NCI-H1417 treated with DMSO at 0.1 percent for 48 hours (cell line): ENCODE measurements at places on chromosomes 2 and 18.

- no peak for DNase-seq
These were observed 24.2 kb downstream of the XDH start for GRCh38 chr2:31390324-31390723.

DNA sequence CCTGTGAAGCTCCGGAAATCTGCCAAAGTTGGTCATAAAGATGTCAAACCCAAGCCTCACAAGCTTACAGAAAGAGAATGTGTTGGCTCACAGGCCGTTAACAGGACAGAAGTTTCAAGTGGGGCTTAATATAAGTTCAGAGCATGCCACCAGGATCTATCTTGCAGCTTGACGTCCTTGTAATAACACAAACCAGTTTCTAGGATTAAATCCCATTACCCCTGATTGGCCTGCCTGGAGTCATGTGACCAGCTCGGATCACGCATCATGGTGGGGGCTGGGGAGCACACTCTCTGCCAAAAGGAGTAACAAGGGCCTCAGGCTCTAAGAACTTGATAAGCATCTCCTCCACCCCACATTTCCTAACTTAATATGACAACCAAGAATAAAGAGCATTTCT is 38.9 kb upstream of the SCG2 start:
- no peak for DNase-seq

DNA sequence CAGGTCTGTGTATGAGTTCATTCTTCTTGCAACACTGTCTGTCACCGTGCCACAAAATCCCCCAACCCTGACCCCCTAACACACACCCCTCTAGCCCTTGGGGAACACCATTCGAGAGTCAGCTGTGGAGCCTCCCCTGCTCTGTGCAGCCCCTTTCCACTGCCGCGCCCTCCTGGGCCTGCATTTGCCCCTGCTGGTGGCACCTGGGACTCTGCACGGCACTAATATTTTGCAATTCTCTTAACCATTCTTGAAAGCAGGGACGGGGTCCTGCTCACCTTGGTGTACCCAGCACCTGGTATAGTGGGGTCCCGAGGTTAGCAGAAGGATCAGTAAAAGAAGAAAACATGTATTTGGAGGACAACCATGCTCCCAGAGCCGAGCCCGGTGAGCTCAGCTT is 124.0 kb downstream of the HDAC4 start:
- DNase-seq, result no peak

- no peak for DNase-seq
These were observed 56.3 kb downstream of the SH3RF3 start for GRCh38 chr2:109185338-109185737.

- no peak for DNase-seq
These were observed 26.2 kb upstream of the CCNT2 start for GRCh38 chr2:134892282-134893035.

GRCh38 chr18:42392416-42392815 is 437.4 kb downstream of the PIK3C3 start:
- no peak for DNase-seq

GRCh38 chr2:24385366-24385765 is 25.0 kb upstream of the ITSN2 start:
- DNase-seq, result no peak

GRCh38 chr2:29261003-29261402 is 145.8 kb downstream of the CLIP4 start:
- DNase-seq, result no peak

- no peak for DNase-seq
These were observed 11.1 kb downstream of the HES6 start for GRCh38 chr2:238228700-238229099.

GRCh38 chr2:11009891-11010290 is 98.2 kb downstream of the KCNF1 start:
- DNase-seq, result no peak

DNA sequence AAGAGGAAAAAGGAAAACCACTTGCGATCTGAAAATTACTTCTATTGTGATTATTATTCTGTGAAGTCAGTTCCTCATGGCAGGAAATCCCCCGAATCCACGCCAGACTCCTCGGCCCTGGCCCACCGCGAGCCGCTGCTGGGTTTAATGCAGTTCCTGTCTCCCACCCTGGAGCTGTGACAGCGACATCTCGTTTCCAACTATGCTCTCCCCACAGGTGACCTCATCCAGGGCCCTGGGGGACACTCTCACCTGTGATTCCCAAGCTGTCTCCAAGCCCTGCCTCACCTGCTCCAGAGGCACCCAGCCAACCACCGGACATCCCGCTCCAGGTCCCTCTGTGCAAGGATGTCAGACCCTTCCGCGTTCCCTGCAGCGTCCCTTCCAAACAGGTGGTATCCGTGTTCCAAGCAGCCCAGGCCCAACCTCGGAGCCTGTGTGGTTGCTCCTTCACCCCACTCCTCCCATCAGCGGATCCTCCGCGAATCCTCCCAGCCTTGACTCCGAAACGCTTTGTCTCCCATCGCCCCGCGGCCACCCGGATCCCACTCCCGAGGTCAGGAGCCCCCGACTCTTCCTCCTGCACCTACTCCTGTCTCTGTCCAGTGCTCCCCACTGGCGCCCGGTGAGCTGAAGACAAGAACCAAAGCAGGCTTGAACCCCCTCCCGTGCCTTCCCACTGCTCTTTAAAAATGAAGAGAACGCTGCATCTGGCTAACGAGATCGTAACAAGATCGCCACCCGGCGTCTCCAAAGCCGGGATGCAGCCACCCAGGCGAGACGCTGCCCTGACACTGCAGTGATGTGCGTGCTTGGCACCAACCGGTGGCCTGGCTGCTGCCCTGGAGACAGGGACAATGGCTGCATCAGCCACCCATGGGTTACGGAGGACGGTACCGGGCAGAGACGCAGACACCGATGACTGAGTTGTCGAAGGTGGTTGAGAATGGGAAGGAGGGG is 96.5 kb downstream of the NDUFA10 start:
- no peak for DNase-seq

DNA sequence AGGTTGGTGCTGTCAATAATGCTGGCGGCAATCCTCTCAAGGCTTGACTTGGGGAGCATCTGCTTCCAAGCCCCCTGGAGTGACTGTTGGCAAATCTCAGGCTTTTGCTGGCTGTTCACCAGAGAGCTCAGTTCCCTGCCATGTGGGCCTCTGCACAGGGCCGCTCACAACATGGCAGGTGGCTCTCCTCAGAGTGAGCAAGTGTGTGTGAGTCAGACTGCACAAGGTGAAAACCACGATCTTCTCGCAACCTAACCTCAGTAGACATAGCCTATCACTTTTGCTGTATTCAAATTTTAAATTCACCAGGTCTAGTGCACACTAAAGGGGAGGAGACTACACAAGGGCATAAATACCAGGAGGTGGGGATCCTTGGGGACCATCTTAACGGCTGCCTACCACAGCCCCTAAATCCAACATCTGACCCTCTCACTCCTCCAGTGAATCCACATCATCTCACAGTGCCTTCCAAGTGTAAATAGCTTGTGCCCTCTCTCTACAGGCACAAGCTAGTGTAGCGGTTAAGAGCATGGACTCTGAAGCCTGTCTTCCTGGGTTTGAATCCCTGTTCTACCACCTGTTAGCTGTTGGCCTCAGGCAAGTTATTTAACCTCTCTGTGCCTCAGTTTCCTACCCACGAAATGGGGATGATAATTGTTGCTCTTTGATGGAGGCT is 187.7 kb upstream of the CXCR4 start:
- no peak for DNase-seq

- DNase-seq, result no peak
These were observed 47.7 kb downstream of the HIBCH start for GRCh38 chr2:190271783-190272456.

DNA sequence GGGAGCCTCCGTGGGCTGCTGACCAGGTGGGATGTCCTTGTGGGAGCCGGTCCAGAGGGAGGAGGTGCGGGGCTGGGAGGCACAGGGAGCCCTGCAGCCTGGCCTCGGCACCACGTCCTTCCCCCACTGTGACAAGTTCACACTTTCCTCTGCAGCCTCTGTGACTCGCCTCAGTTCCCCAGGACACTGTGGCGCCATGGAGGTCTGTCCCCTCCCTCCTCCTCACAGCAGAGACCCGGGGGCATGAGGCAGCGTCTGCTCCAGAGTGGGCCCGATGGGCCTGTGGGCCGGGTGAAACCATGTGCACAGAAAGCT is 27.3 kb upstream of the KCNG2 start:
- no peak for DNase-seq

DNA sequence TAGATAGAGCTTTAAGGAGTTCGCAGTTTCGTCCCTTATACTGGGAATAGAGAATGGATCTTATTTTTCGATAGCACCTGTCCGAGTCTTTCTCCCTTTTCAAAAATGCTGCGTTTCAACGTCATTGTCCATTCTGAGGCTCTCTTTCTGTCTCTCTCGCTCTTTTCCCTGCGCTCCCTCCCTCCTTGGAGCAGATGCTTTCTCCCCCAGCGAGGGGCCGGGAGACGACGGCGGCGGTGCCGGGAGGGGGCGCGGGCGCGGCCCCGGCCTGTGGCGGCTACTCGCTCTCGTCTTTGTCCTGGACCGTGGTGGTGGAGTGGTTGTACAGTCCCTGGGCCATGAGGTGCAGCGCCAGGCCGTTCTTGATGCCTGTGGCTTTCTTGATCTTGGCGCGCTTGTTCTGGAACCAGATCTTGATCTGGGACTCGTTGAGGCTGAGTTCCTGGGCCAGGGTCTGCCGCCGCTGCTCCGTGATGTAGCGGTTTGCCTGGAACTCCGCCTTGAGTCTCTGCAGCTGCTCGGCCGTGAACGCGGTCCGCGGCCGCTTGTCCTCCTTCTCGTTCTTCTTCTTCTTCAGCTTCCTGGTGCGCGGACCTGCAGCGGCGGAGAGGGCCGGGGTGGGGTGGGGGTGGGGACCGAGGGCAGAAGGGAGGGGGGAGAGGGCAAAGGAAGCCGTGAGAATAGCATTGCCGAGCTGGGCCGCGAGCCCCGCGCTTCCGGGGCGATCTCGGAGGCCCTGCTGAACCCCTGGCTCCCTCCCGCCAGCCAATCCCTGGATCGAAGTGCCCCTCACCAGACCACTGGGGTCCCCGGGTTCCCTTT is 4.6 kb downstream of the EN1 start:
- no peak for DNase-seq

DNA sequence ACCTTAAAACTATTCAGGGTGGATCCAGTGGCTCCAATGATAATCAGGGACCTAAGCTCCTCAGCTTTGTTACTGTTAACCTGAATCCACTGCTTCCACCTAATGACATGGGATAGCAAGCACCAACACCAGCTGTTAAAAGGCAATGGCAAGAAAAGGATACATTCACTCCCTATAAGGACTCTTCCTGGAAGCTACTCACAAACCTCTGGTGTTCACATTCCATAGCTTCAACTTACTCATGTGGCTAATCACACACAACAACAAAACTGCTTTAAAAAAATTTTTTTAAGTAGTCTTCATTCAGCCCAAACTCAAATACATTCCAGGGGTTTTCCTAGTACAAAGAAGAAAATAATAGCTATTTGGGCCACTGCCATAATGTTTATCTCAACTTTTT is 24.5 kb downstream of the ROCK2 start:
- DNase-seq, result no peak

DNA sequence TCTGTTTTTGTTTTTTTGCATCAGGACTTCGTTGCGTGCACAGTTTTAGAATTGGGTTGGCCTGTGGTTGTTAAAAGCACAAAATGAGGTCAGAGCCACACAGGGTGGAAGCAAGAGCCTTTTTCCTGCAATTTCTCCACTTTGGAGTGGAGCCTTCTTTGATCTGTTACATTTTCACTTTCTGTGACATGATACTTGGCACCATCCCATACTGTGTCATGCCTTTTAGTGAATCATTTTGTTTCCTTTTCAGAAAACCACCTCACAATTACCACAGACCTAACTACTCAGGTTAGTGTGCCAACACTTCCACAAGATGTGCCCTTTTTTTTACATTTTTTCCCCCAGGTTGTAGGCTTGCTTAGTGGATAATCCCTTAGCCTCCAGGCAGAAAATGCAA is 32.5 kb downstream of the MERTK start:
- DNase-seq, result no peak

DNA sequence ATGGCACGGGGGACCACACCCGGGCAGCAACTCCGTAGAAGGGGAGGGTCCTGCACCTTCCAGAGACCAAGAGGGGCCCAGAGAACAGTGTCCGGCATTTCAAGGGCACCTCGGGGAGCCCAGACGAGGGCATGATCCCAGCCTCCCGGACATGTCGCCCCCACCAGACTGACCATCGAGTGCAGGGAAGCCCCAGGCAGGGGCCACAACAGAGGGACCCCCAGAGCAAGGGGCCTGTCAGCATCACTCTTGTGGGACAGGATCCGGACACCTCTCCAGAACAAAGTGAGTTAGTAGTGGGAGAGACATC is 50.4 kb upstream of the CTDP1 start:
- no peak for DNase-seq

- no peak for DNase-seq
These were observed 2.9 kb upstream of the CNOT11 start for GRCh38 chr2:101249826-101250225.

DNA sequence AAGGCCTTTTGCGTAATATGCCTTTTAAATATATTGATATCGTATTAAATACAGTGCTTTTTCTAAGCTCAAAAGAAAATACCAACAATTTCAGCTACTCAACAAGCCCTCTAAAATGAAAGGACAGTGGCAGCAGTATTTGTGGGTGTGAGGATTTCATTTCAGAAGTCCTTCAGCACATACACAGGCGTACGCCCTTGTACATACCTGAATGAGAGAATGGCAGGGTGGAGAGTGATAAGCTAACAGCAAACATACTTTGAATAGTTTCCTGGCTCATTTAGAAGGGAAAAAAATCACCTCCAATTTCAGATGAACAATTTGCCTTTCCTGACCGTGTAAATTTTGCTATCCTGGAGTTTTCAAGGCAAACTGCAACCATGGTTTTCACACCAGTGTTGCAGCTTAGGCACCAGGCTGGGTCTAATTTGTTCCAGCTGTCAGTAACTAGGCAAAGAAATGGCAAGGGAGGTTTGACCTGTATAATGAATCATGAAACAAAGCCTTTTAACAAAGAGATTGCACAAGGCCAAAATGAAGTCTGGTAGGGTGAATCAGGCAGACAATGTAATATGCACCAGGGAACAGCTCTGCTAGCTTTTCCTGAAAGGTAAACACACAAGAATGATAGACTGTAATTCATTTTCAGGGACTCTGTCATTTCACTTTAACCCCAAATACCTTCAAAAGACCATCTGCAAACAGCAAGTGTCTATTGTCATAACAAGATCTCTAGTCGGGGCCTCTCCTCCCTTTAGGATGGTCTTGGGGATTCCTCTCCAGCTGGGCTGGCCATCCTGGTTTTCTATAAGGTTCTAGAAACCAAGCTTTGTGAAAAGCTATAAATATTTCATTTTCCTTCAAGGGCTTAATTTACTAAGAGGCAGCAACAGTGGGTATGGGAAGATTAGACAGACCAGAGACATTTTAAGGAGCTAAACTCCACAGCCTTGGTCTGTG is 11.5 kb downstream of the ANKRD29 start:
- DNase-seq, result no peak

GRCh38 chr2:75133621-75134570 is 65.4 kb downstream of the TACR1 start:
- no peak for DNase-seq

GRCh38 chr2:163667064-163667887 is 68.5 kb downstream of the FIGN start:
- no peak for DNase-seq

- no peak for DNase-seq
These were observed 94.3 kb downstream of the ASAP2 start for GRCh38 chr2:9300829-9301453.

- no peak for DNase-seq
These were observed 314.3 kb upstream of the POU3F3 start for GRCh38 chr2:104539649-104540048.

GRCh38 chr2:10266133-10266620 is 36.5 kb upstream of the HPCAL1 start:
- DNase-seq, result no peak
